ENCODE measurements at places on chromosomes 6 and 20.

DNA sequence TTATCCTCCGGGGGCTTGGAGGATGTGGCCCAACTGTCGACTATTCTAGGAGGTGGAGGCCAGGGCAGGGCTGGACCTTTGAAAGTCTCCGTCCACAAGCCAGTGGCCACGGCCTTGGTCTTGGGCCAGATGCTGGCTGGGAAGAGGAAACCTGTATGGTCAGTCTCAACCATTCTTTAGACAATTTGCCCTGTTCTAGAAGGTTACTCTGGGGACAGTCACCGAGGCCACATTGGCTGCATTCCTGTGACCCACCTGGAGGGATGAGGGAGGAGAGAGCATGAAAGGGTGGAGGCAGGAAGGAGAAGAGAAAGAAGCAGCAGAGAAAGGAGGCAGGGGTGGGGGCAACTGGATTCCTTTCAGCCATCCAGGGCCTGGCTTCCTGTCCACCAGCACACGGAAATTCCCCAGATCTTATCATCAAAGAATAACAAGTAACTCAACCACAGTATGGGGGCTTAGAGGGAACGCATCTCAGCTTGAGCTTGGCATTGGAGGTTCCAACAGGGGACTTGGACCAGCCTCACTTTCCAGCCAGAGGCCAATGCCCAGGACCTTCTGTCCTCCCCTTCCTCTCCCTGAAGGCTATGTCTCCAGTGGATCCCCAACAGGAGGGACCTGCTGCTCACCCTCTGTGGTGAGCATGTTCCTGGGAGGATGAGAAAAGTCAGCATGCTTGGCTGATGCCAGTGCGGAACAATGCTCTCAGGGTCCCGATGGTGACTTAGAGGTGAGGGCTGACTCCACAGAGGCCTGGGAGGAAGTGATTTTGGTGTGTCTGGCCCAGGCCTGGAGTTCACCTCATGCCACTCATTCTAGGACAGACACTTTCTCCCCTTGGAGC, 30.4 kb downstream of the TGM2 start:
- no peak for DNase-seq

GRCh38 chr20:34083137-34083536, 28.9 kb downstream of the EIF2S2 start:
- no peak for DNase-seq

DNA sequence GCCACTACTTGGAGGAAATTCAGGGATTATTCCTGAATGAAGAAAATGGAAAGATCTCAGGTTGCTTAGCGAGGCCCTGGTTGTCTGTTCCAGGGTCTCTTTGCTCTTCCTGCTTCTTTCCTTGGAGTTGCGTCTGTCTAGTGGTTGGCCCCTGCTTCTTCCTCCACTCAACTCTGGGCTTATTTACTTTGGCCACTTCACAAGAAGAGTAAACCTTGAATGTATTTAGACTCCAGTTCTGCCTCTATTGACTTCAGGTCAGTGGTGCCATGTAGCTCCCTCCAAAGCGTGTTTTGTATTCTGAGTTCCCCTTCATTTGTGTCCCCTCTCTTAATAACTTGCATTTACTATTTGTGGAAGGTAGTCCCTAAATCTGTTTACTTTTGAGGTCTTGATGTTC, 456.5 kb downstream of the UTRN start:
- DNase-seq: no peak

DNA sequence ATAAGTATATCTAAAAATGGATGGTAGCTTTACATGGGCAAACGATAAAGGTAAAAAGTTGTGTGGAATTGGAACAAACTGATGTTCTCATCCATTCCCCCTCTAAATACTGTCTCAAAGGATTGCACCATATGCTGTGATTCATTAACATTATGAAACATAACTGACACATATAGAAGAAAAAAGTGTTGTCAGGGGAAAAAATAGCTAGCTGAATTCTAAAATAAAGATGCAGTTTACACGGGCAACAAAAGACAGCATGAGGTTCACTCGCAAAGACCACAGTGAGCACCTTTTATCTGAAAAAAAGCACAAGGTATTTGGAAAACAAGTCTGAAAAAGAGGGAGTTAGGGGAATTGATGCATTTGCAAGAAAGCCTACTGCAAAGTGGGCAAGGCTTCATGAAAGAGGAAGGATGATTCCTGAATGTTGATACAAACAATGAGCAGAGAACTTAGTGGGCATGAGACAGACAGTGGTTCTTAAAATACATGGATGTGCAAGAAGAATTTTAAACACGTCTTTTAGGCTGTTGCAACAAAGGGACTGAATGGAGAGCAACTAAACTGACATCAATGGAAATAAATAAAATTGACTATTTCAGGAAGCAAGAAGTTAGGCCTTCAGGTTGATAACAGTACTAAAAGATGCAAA, 280.9 kb downstream of the KIF16B start:
- no peak for DNase-seq

DNA sequence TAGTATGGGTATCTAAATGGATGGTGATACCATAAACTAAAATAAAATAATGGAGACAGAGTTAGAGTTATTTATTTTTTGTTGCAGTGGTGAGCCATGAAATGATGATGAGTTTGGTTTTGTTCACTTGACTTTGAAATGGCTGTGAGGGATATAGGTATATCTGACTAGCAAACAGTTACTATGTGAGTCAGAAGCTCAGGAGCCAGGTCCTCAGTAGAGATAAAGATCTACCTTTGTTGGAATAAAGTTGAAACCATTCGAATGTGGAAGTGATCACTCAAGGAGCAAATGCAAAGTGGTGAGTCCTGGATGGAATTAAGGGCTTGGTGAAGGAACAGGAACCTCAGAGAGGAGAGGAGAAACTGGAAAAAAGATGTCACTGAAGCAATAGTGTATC, 86.0 kb upstream of the TPD52L1 start:
- no peak for DNase-seq

DNA sequence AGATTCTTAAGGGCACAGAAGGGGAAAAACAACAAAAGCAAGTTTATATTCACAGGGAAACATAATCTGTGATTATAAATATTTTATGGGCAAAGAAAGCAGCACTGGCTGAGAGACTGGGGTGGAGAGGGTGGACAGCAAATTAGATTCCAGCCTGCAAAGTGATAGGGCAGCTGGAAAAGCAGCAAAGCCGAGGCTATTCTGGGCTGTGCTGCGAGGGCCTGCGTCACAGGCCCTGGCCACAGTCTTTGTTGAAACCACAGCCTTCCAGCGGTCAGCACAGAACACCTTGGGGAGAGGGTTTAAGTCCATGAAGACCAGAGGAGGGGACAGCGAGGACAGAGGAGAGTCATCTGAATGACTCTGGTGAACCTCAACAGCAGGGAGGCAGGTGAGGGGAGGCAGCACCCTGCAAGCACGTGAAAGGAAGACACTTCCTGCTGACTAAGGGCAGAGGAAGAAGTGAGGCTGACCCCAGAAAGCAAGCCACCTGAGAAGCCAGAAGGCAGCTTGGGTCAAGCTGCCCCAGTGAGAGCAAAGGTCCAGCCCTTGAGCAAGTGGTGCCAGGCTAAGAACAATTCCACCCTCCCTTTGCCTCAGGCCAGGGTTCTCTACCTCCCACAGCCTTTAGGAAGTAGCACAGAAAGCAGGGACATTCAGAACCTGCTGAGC, 17.1 kb downstream of the MRPL14 start:
- DNase-seq: no peak

DNA sequence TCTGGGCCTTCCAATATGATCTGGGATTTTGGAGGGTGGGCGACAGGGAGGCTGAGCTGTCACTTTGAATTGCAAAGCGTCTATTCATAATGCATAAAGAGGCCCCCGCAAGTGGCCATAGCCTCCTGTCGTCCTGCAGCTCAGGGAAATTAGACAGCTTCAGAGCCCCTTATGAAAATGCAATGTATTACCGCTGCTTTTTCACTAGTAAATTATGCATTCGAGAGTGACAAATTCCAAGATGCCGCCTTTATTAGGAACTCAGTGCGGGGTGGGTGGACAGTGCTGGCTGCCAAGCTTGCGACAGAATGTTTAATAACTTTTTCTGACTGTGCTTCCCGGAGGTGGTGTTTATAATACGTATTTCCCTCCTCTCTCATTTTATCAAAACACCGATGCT, 168.5 kb downstream of the DHX35 start:
- no peak for DNase-seq

All from NT2/D1 (cell line).